ENCODE measurements at places on chromosomes 2 and 18.
A peak's percentile ranks its signal among the peaks of the same experiment; 100 is the strongest.

GRCh38 chr2:238859636-238860347 is 11.9 kb downstream of the TWIST2 start:
- DNase-seq = no peak

- peak; percentile 1 for DNase-seq
Observed at GRCh38 chr2:143903172-143903856, 616.6 kb downstream of the ZEB2 start.

DNA sequence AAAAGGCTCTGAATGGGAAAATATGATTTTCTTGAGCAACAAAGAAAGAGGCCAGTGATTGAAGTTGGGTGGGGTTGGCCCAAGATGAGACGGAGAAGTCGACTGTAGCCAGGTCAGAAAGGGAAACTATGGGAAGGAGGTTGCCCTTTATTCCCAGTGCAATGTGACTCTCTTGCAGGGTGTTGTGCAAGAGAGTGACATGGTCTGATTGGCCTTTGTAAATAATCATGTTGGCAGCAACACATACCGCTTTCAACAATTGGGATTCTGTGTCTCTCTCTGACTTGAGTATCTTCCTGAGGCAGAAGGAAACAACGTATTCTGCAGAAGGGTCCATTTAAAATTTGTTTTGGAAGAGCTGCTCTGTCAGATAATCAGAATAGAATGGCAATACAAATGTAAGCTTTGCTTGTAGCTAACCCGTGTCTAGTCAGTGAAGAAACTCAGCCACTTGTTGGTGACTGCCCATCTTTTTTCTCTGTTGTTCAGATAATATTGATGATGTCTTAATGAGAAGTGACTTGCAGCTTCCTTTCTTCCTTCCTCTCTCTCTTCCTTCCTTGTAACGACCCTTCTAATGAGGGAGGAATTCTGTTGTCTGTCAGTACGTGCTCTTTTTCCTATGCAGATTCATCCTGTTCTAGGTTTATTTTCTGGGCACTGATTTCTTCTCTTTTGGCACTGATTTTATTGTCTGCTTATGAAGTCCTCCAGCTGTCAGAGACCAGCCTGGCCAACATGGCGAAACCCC is 311.0 kb upstream of the FAM98A start:
- no peak for DNase-seq

DNA sequence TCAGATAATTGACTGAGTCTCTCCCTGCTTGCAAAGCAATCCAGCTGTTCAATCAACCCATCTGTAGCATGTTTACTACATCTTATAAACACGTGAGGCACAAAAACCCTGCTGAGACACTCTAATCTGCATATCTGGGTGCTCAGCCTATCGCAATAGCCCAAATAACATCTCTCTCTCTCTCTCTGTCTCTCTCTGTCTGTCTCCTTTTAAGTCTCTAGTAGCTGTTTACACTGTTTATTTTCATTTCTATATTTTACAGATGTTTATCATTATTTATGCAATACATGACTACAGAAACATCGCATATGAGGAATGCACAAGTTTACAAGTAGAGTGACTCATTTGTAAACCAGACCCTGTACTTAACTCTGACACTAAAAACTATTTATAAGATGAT is 422.1 kb upstream of the DSEL start:
- no peak for DNase-seq

DNA sequence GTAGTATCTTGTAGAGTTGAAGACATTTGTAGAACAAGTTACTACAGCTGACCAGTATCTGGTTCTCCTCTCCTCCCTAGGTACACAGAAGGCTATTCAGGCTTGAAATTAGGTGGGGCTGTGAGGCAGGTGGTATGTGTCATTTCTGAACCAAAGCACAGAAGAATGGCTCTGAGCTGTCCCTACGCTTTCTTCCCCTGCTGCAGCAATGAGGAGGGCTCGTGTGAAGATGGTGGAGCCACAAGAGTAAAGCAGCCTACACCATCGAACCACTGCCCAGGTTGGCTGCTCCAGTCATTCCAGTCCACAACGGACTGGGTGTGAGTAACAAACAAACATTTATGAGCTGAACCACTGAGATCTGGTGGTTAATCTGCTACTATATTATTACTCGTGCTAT is 148.9 kb downstream of the DTNB start:
- no peak for DNase-seq

GRCh38 chr2:636641-637405 is 40.4 kb downstream of the TMEM18 start:
- peak; percentile 53 for DNase-seq

DNA sequence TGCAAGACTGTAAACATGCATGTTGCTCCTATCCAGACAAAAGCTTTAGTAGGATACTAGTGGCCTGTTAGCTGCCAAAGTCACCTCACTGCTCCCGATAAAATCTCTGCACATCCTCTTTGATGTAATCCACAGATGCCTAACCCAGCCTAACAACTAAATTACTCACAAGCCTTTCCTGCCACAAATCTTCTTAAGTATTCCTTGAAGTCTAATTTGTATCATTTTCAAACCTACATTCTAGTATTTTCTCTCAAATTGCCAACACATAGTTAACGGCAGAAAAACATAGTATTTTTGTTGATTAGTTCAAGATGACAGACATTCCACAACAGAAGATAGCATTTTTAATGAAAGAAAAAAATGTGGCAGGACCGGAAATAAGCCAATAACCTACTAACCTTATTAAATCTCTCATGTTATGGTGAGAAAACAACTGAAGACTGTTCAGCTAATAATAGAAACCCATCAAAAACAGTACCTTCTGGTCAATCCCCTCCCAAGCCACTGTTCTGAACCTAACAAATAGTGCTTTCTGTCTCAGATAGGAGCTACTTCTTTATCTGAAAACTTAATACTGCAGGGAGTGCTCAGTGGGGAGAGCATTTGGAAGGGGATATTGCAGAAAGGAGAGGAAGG is at the start of gene MPP4:
TSS of gene MPP4 (minus strand) at position 57 of the 639 bp plus-strand sequence. CDS start 4,690 bp downstream, outside the sequence.
- no peak for DNase-seq

- no peak for DNase-seq
Observed at GRCh38 chr18:66316701-66317100, 287.2 kb downstream of the CDH19 start.

GRCh38 chr18:13124411-13124810 is 94.1 kb upstream of the LDLRAD4 start:
- no peak for DNase-seq

DNA sequence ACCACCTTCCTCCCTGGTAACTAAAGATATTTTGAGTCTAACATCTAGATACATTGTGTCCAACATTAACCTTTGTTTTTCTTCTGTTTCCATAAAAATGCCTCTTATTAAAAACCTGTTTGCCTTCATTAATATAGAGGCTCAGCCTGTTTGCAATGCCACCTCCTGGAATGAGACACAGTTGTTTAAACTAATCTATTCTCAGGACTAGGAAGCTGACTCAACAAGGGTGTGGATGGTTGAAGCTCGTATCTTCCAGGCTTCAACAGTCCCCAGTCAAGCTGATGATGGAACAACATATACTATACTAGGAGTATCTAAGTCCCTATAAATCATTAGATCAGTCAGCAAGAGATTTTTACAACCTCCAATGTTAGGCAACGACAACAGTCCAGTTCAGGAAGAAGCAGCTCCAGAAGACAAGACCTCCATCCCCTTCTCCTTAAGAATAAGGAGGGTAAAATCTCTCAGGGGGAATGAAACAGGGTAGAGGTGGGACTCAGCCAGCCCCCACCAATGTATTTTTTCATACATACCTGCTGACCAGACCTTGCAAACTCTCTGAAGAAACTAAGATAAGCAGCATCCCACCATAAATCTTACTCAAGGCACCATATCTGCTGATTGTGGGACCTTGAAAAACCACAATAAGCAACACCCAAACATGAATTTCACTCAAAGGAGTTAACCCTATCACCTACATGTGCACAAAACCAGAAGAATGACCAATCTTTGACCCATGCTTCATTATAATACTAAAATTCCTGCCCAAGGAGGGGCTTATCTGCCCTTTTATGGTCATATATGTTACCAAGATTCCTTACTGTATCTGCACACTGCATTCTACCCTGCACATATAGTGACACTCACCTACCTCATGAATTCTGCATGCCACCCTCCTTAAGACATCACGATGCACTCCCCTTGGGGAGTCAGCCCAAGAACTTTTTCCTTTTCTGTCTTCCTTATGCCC is 21.4 kb downstream of the ZNF24 start:
- DNase-seq = no peak
